ENCODE measurements at places on chromosomes 12 and 14.

- H3K36me3 ChIP-seq, result no peaks in the 10 kb centered on the region
- H3K27me3 ChIP-seq, result peaks cover 4% of the 10 kb centered on the region
These were observed 4.0 kb upstream of the OASL start for GRCh38 chr12:121043067-121043466.

GRCh38 chr14:58167057-58167456 lies 15.0 kb upstream of the ARMH4 start:
- no peak overlapping the region for H3K4me3 ChIP-seq
- no peak for DNase-seq
- H3K27me3 ChIP-seq, result no peaks in the 10 kb centered on the region
- H3K36me3 ChIP-seq, result no peaks in the 10 kb centered on the region
- H3K4me1 ChIP-seq, result no peaks in the 10 kb centered on the region

- no peak for DNase-seq
- H3K4me1 ChIP-seq, result peaks cover 17% of the 10 kb centered on the region
- H3K27ac ChIP-seq, result peak overlapping the region; percentile 81
- H3K27me3 ChIP-seq, result no peaks in the 10 kb centered on the region
These were observed 1.5 kb downstream of the WNK1 start for GRCh38 chr12:753611-754472.

DNA sequence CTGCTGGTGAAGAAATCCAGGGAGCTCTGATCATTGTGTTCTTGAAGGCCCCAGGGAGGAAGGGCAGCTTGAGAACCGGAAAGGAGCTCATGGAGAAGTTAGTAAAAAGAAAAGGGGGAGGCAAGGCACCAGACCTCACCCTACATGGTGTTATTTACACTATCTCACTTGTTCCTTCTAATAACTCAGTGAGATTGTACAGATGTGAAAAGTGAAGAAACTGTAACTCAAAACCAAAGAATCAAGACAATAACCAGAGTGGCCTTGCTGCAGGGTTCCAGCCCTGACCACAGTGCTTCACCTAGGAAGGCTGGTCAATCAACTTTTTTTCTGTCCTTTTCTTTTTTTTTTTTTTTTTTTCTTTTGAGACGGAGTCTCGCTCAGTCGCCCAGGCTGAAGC lies 353.6 kb downstream of the TMTC2 start:
- H3K4me3 ChIP-seq, result no peak overlapping the region
- H3K36me3 ChIP-seq, result no peaks in the 10 kb centered on the region
- no peaks in the 10 kb centered on the region for H3K27me3 ChIP-seq
- no peaks in the 10 kb centered on the region for H3K4me1 ChIP-seq
- no peak overlapping the region for H3K27ac ChIP-seq

- H3K4me3 ChIP-seq, result no peak overlapping the region
- no peaks in the 10 kb centered on the region for H3K27me3 ChIP-seq
- no peaks in the 10 kb centered on the region for H3K4me1 ChIP-seq
- no peak for DNase-seq
- no peak overlapping the region for H3K27ac ChIP-seq
These were observed 1239.0 kb downstream of the SLC16A7 start for GRCh38 chr12:60834806-60835205.

GRCh38 chr12:44091948-44092606 lies 256.2 kb downstream of the TMEM117 start:
- DNase-seq, result no peak
- H3K27ac ChIP-seq, result no peak overlapping the region
- H3K27me3 ChIP-seq, result no peaks in the 10 kb centered on the region
- no peaks in the 10 kb centered on the region for H3K4me1 ChIP-seq
- H3K36me3 ChIP-seq, result no peaks in the 10 kb centered on the region

GRCh38 chr12:5165296-5165970 lies 121.8 kb downstream of the KCNA5 start:
- no peak for DNase-seq
- H3K4me3 ChIP-seq, result no peak overlapping the region
- H3K27me3 ChIP-seq, result no peaks in the 10 kb centered on the region
- no peak overlapping the region for H3K27ac ChIP-seq

DNA sequence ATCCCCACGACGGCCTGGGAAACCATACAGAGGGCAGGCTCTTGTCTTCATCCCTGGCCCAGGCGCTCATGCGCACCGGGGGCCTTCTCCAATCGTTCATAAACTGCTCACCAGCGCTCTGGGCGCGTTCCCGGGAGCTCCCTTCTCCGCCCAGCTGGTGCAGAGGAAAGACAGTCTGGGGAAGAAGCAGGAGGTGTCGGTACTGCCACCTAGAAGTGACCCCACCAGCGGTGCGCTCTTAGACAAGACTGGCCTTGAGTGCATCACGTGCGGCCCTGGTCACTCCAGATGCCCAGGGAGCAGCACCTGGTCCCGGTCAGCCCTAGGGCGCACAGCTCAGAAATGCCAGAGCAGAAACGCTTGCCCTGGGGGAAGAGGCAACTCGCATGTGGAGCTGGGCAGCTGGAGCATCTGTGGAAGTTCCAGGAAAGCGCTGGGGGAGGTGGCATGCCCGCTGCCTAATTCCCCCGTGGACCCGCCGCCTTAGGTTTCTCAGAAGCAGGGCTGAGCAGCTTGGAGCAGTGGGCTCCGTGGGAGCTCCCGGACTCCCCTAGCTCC lies 2.5 kb downstream of the GSC start:
- H3K27me3 ChIP-seq, result peaks cover 81% of the 10 kb centered on the region
- peaks cover 40% of the 10 kb centered on the region for H3K4me1 ChIP-seq
- H3K27ac ChIP-seq, result no peak overlapping the region
- no peaks in the 10 kb centered on the region for H3K36me3 ChIP-seq
- no peak for DNase-seq

DNA sequence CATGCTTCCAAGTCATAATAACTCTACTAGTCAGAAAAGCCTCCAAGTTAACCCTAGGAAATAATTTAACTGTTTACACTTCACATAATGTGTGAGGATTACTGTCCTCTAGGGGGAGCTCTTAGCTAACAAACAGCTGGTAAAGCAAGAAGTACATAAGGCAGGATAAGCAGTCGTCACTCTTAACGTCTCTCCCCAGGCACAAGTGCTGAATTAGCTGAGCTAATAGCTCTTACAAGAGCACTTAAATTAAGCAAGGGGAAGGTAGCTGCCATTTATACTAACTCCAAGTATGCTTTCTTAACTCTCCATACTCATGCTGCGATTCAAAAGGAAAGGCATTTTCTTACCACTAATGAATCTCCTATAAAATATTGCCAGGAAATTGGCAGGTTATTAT lies 79.3 kb upstream of the TSPAN11 start:
- no peaks in the 10 kb centered on the region for H3K36me3 ChIP-seq
- H3K27ac ChIP-seq, result no peak overlapping the region
- H3K4me3 ChIP-seq, result no peak overlapping the region
- H3K27me3 ChIP-seq, result no peaks in the 10 kb centered on the region

GRCh38 chr14:50573862-50574261 lies 13.9 kb downstream of the ATL1 start:
- H3K27ac ChIP-seq, result no peak overlapping the region
- H3K4me1 ChIP-seq, result no peaks in the 10 kb centered on the region
- DNase-seq, result no peak

GRCh38 chr12:52214421-52214802 lies 18.6 kb upstream of the KRT7 start:
- no peak overlapping the region for H3K27ac ChIP-seq
- H3K4me1 ChIP-seq, result peaks cover 35% of the 10 kb centered on the region
- H3K4me3 ChIP-seq, result no peak overlapping the region
- no peak for DNase-seq
- no peaks in the 10 kb centered on the region for H3K27me3 ChIP-seq

DNA sequence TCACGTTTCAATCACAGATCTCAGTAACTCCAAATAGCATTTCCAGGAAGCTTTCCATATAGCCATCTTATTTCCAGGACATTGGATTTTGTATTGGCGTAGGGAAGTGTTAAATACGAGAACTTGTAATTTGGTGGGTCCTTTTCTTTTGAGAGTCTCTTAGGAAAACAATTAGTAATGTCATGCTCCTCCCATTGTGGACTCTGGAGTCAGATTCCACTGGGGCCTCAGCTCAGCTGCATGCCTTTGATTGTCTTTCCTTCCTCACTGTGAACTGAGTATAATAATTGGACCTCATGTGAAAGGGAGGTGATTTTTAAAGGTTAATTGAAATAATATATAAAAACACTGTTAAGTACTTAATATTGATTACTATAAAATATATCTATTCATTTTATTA lies 462.6 kb downstream of the NPAS3 start:
- H3K4me1 ChIP-seq, result no peaks in the 10 kb centered on the region
- no peak overlapping the region for H3K4me3 ChIP-seq
- no peak overlapping the region for H3K27ac ChIP-seq

GRCh38 chr14:92575061-92575747 lies 61.6 kb downstream of the RIN3 start:
- no peak overlapping the region for H3K27ac ChIP-seq
- H3K4me1 ChIP-seq, result no peaks in the 10 kb centered on the region
- no peaks in the 10 kb centered on the region for H3K27me3 ChIP-seq

GRCh38 chr14:49306152-49306751 lies 279.9 kb downstream of the RPS29 start:
- H3K4me3 ChIP-seq, result no peak overlapping the region
- H3K36me3 ChIP-seq, result no peaks in the 10 kb centered on the region
- H3K27me3 ChIP-seq, result no peaks in the 10 kb centered on the region
